IPS DF 6.9 (cell line): ENCODE measurements at places on chromosomes 3 and 15.
A peak's percentile ranks its signal among the peaks of the same experiment; 100 is the strongest.

DNA sequence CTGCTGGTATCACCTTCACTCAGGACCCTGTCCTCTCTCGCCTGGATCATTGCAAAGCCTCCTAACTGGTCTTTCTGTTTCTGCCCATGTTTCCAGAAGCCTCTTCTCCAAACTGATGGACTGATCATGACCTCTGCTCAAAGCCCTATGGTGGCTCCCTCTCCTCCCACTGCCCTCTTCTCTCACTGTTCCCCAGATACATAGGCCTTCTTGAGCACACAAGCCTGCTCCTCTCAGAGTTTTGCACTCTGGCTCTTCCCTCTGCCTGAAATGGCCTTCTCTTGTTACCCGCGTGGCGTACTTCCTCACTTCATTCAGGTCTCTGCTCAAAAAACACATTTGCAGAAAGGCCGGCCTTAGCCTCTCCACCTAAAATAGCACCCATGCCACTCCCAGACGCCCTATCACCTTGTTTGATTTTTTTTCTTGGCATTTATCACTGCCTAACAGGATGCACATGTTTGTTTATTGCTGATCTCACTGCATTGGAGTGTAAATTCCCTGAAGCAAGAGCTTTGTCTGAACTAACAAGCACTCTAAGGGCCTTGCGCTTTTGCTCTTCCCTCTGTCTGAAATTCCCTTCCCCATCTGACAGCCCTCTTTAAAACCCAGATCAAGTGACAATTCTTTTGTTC lies 1.4 kb upstream of the ETFA start:
- H3K4me1 ChIP-seq: no peaks in the 10 kb centered on the region; the same call in 1 of the 2 replicates
- H3K27me3 ChIP-seq: no peaks in the 10 kb centered on the region
- H3K4me3 ChIP-seq: no peak overlapping the region
- H3K36me3 ChIP-seq: no peaks in the 10 kb centered on the region
- DNase-seq: no peak

GRCh38 chr3:166291186-166291955 lies 454.1 kb upstream of the BCHE start:
- no peaks in the 10 kb centered on the region for H3K27me3 ChIP-seq
- H3K27ac ChIP-seq: no peak overlapping the region
- no peak for DNase-seq
- no peak overlapping the region for H3K4me3 ChIP-seq
- no peaks in the 10 kb centered on the region for H3K36me3 ChIP-seq

DNA sequence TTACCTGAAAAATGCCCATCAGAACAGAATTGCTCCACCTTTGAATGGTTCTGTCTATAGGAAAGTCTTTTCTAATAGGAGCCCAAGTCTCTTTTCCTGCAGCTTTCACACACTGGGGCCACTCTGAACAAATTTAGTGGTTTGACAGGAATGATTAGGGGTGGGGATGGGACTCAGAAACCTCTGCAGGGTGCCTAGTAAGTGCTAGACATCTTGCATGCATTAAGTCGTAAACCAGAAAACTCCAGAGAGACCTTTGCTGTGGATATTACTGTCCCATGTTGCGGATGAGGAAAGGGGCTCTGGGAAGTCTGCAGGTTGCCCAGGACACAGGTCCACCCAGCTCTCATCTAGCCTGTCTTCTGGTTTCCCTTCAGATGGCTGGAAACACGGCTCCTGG lies 189.7 kb downstream of the OPA1 start:
- H3K4me3 ChIP-seq: no peak overlapping the region
- no peak overlapping the region for H3K27ac ChIP-seq
- peaks cover 3% of the 10 kb centered on the region; the same call in 1 of the 2 replicates for H3K4me1 ChIP-seq
- no peaks in the 10 kb centered on the region; the same call in 1 of the 2 replicates for H3K27me3 ChIP-seq

GRCh38 chr15:66404532-66404931 lies 17.8 kb downstream of the MAP2K1 start:
- DNase-seq: peak; percentile 83
- peak overlapping the region; percentile 19 for H3K27ac ChIP-seq
- no peaks in the 10 kb centered on the region for H3K27me3 ChIP-seq

DNA sequence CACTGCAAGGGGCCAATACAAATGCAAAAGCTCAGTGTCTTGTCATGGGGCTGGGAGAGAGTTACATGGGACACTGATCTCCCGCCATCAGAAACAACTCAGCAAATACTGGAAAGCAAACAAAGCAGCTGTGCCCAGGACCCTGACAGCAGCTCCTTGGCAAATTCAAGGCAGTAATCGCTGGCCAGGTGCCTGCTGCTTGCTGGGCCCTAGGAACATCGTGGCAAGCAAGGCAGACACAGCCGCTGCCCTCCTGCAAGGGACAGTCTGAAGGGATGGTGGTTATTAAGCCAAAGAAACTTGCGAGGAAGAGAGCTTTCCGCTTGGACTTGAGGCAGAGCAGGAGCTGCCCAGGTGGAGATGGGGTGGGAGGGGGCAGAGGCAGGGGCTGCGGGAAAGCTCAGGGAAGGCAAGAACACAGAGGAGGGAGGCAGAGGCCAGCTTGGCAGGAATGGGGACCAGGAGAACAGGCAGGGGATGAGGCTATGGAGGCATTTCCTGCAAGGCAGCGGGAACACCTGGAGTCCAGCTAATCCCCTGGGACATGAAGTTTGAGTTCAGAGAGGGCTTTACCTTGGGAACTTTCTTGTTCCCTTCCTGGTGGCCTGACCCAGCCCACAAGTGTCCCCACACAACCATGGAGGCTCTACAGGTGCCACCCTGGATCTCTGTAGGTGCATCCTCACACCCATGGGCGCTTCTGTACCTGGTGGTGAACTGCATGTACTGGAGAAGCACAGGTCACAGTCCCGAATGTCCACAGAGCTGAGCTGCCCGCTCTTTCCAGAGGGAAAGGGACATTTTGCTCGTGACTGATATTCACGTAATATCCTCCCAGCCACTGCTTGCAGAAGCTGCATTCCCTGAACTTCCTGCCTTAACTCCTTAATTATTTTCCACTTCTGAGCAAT lies 78.7 kb upstream of the ATP2B2 start:
- no peak overlapping the region for H3K4me3 ChIP-seq
- DNase-seq: no peak
- 0 out of 2 replicates have a peak, but pooled peaks cover 1% of the 10 kb centered on the region for H3K4me1 ChIP-seq
- H3K27ac ChIP-seq: no peak overlapping the region

- H3K27ac ChIP-seq: no peak overlapping the region
- no peak overlapping the region for H3K4me3 ChIP-seq
- H3K27me3 ChIP-seq: no peaks in the 10 kb centered on the region
- no peaks in the 10 kb centered on the region for H3K36me3 ChIP-seq
- DNase-seq: no peak
- no peaks in the 10 kb centered on the region for H3K4me1 ChIP-seq
Observed at GRCh38 chr3:90015688-90016356, 908.4 kb downstream of the EPHA3 start.

- no peaks in the 10 kb centered on the region for H3K4me1 ChIP-seq
- no peak for DNase-seq
- no peak overlapping the region for H3K27ac ChIP-seq
Observed at GRCh38 chr15:62124176-62124972, 40.7 kb downstream of the C2CD4B start.

DNA sequence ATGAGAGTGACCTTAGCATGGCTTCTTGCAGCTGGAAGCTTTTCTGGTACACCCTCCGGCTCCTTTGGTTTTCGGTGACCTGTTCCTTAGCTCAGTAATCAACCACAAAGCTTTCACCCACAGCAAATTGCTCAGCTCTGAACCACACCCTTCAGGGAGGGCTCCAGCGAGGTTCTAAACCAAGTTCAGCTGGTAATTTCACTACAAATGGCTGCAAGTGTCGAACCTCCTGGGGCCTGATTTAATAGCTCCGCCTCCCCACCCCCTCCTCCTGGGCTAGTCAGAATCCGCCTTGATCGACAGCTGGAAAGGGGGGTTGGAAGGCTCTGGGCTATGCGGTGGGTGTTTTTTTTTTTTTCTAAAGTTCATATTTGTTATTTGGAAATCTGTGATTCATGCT lies 150.9 kb upstream of the MCTP2 start:
- H3K27me3 ChIP-seq: no peaks in the 10 kb centered on the region
- H3K4me1 ChIP-seq: no peaks in the 10 kb centered on the region
- DNase-seq: no peak

- H3K4me1 ChIP-seq: no peaks in the 10 kb centered on the region
- DNase-seq: no peak
- H3K27me3 ChIP-seq: no peaks in the 10 kb centered on the region
- H3K4me3 ChIP-seq: no peak overlapping the region
Observed at GRCh38 chr3:110727056-110727455, 344.6 kb upstream of the NECTIN3 start.

DNA sequence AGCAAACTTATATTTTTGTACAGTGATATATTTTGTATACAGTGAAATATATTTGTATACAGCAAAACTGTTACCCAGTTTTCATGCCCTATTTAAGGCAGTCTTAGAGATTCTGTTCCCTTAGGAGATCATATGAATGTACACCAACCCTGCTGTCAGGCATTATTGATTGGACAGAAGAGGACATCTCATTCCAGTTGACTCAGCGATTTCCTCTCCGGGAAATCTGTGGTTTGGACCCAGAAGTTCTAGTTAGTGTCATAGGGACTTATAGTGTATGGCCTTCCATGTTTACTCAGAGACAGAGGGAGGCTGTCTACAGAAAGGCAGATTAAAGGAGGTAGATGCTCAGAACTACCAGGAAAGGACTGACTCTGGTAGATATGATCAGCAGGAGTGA lies 318.8 kb upstream of the KCNMB2 start:
- no peak for DNase-seq
- H3K27ac ChIP-seq: no peak overlapping the region
- no peaks in the 10 kb centered on the region for H3K36me3 ChIP-seq
- H3K27me3 ChIP-seq: no peaks in the 10 kb centered on the region
- no peak overlapping the region for H3K4me3 ChIP-seq

- no peak for DNase-seq
- no peaks in the 10 kb centered on the region for H3K36me3 ChIP-seq
- H3K4me3 ChIP-seq: no peak overlapping the region
- H3K27ac ChIP-seq: no peak overlapping the region
- peaks cover 1% of the 10 kb centered on the region; the same call in 1 of the 2 replicates for H3K4me1 ChIP-seq
Observed at GRCh38 chr3:129663045-129663446, 56.6 kb upstream of the PLXND1 start.

DNA sequence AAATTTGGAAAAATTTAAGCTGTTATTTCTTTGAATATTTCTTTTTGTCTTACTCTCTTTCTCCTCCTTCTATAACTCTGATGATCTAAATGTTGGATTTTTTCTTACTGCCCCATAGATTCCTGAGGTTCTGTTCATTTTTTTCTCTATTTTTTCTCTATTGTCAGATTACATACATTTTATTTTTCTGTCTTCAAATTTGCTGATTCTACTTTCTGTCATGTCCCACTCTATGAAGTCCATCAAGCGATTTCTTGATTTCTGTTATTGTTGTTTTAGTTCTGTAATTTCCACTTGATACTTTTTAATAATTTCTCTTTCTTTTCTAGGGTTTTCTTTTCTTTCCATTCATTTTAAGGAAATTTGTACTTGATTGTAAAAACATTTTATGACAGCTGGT lies 83.7 kb upstream of the THRB start:
- H3K4me3 ChIP-seq: no peak overlapping the region
- H3K36me3 ChIP-seq: no peaks in the 10 kb centered on the region
- 0 out of 2 replicates have a peak, but pooled peaks cover 2% of the 10 kb centered on the region for H3K4me1 ChIP-seq
- no peaks in the 10 kb centered on the region for H3K27me3 ChIP-seq
- H3K27ac ChIP-seq: no peak overlapping the region

DNA sequence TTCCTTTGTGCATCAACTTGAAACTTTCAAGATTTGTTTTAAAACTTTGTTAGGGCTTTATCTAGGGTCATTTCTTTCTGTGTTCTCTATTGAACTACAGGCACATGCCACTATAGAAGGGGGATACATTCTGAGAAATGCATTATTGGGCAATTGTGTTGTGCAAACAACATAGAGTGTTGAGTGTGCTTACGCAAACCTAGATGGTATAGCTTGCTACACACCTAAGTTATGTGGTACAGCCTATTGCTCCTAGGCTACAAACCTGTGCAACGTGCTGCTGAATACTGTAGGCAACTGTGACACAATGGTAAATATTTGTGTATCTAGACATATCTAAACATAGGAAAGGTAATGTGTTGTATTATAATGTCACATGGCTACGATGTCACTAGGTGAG lies 33.0 kb upstream of the KLF13 start:
- no peak for DNase-seq
- H3K4me3 ChIP-seq: no peak overlapping the region
- H3K36me3 ChIP-seq: no peaks in the 10 kb centered on the region
- H3K4me1 ChIP-seq: peaks cover 3% of the 10 kb centered on the region

DNA sequence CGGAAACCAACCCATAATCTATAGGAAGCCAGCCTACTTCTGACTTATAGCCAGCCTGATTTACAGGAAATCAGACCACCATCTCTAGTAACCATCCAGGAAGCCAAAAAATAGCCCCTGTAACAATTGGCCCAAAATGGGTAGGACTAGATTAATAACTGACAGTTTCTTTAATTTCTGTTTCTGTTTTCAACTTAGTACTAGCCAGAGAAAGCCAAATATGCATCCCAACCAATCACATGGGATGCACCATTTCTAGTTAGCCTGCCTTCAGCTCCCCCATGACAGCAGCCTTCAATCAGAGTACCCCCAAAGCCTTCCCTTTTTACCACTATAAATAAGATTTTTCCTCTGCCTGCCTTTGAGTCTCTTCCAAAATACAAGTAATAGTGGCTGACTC lies 239.1 kb upstream of the GADL1 start:
- H3K27me3 ChIP-seq: no peaks in the 10 kb centered on the region
- no peak overlapping the region for H3K27ac ChIP-seq
- DNase-seq: no peak
- no peaks in the 10 kb centered on the region for H3K36me3 ChIP-seq
- no peaks in the 10 kb centered on the region for H3K4me1 ChIP-seq

GRCh38 chr3:188534633-188535032 lies 380.7 kb downstream of the LPP start:
- no peak overlapping the region for H3K4me3 ChIP-seq
- H3K4me1 ChIP-seq: peaks cover 2% of the 10 kb centered on the region; the same call in 1 of the 2 replicates
- no peaks in the 10 kb centered on the region for H3K36me3 ChIP-seq
- DNase-seq: no peak
- no peaks in the 10 kb centered on the region for H3K27me3 ChIP-seq
